Hippocampal formation (tissue), 2 donors: ENCODE measurements at places on chromosomes 4 and X.

DNA sequence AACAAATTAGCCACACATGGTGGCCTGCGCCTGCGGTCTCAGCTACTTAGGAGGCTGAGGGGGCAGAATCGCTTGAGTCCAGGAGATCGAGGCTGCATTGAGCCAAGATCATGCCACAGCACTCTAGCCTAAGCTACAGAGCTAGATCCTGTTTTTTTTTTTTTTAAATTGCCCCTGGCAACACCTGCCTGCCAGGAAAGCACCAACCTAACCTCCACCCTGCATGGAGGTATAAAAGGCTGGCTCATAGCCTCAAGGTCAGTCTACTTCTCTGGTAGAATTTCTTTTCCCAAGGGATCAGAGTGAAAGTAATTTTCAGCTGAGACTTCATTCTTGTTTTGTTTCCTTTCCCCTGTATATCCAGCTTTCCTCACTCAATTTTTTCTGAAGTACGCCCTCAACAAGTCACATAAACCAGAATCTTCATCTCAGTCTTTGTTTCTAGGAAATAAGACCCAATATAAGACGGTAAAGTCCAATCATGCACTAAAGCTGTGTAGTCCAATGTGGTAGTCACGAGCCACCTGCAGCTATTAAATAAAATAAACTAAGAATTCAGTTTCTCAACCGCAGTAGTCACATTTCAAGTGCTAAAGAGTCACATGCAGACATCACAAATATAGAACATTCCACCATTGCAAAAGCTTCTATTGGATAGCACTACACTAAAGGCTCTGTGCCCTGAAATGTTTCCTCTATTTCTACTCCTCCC is 113.3 kb downstream of the HPGD start:
- DNase-seq: no peak

GRCh38 chr4:105088110-105088879 is 58.4 kb upstream of the TET2 start:
- no peak for DNase-seq

GRCh38 chr4:185778307-185778706 is 33.7 kb downstream of the SORBS2 start:
- DNase-seq: no peak

GRCh38 chr4:189202869-189203271 is 737.8 kb upstream of the FRG1 start:
- no peak for DNase-seq

GRCh38 chr4:146256328-146256727 is 42.0 kb downstream of the REELD1 start:
- DNase-seq: no peak

GRCh38 chr4:147430111-147430510 is 50.8 kb upstream of the EDNRA start:
- no peak for DNase-seq
